ENCODE measurements at places on chromosomes 1 and 21.

- no peak for DNase-seq
Observed at GRCh38 chr1:67103548-67103947, 31.2 kb downstream of the C1orf141 start.

GRCh38 chr1:44057293-44057692, 26.0 kb upstream of the SLC6A9 start:
- DNase-seq: no peak

- DNase-seq: no peak
Observed at GRCh38 chr1:198498103-198498385, 42.4 kb downstream of the ATP6V1G3 start.

- no peak for DNase-seq
Observed at GRCh38 chr1:200886594-200886993, 8.1 kb upstream of the INAVA start.

- no peak for DNase-seq
Observed at GRCh38 chr1:8006037-8006963, 19.8 kb downstream of the ERRFI1 start.

DNA sequence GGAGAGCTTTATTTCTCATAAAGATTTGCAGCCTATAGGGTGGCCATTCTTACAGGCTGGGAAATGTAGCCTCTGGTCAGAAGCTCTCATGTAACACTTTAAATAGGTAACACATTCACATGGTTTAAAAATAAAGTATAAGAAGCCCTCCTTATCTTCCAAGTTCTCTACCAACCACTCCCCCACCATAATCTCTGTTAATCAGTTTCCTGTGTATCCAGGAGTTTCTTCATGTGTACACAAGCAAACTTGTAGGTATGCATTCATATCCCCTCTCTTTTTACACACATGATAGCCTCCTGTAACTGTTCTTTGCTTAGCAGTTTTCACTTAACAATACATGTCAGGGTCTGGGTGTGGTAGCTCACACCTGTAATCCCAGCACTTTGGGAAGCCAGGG, 4.9 kb upstream of the STMN1 start:
- DNase-seq: no peak

DNA sequence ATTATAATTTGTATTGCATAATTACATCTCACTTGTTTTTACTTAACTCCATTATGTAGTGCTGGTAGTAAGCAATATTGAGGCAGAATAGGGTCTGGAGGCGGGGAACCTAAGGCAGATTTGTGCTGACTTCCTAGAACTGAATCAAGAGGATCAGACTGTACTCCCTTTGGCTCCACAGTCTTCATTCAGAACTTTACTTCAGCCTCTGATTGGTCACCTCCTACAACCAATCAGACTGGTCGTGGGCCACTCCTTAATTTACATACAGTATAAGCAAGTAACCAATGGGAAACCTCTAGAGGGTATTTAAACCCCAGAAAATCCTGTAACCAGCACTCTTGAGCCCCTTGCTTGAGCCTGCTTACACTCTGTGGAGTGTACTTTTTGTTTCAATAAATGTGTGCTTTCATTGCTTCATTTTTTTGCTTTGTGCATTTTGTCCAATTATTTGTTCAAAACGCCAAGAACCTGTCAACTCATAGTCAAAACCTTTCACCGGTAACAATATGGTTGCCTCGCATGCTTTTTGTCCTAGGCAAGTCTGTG, 31.6 kb downstream of the ZBTB8OS start:
- no peak for DNase-seq

GRCh38 chr1:203652724-203653461, 26.3 kb downstream of the ATP2B4 start:
- no peak for DNase-seq

DNA sequence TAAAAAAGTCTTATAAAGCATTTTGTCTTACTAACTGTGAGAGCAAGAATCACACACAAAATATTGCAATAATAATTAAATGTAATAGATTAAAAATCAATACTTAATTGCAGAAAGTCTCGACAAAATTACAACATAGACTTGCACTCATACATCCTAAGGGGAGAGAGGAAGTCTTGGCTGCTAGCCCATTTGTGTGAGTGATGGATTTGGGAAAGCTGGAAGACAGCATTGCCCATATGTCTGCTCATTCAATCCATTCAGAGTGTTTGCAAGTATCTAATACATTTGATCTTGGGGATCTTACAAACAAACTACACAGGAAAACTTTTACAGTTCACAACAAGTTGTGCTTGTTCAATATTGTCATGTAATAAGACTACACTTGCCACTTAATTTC, 140.5 kb downstream of the COL11A1 start:
- no peak for DNase-seq

DNA sequence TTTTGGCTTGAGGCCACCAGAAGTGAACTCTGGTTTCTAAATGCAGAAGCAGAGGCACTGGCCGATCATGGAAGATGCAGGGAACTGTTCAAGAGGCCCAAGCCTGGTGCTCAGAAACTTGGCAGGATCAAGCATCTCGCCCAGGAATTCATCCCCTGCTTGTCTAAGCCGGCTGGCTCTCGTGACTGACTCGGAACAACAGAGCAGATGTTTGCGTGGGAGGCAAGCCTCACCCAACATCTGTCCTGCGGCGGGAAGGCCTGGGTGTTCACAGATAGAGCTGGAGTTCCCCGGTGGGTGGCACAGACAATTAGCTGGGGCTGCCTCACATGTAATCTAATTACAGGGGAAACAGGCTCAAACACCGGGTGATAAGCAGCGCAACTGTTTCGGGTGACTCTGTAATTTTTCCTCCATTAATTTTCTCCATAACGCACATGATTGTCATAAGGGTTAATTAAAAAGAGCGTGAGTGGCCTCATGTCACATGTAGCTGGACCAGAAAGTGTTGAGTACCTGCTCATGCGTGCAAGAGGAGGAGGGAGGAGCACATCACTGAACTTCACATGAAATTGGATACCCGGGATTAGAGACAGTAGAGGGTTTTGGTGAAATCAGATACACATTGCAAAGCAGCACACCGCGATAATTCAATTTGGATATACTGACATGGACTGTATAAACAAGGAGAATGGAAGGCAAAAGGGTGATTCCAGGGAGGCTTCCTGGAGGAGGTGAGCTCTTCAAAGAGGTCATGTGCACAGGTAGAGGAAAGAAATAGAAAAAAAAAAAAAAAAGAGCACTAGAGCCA, 180.0 kb downstream of the ETS2 start:
- peak; percentile 30 for DNase-seq

- DNase-seq: no peak
Observed at GRCh38 chr1:198713081-198713480, 74.2 kb downstream of the PTPRC start.
